ENCODE measurements at places on chromosomes 2 and 18.

- no peak for DNase-seq
These were observed 114.6 kb downstream of the DOCK10 start for GRCh38 chr2:224927646-224928173.

DNA sequence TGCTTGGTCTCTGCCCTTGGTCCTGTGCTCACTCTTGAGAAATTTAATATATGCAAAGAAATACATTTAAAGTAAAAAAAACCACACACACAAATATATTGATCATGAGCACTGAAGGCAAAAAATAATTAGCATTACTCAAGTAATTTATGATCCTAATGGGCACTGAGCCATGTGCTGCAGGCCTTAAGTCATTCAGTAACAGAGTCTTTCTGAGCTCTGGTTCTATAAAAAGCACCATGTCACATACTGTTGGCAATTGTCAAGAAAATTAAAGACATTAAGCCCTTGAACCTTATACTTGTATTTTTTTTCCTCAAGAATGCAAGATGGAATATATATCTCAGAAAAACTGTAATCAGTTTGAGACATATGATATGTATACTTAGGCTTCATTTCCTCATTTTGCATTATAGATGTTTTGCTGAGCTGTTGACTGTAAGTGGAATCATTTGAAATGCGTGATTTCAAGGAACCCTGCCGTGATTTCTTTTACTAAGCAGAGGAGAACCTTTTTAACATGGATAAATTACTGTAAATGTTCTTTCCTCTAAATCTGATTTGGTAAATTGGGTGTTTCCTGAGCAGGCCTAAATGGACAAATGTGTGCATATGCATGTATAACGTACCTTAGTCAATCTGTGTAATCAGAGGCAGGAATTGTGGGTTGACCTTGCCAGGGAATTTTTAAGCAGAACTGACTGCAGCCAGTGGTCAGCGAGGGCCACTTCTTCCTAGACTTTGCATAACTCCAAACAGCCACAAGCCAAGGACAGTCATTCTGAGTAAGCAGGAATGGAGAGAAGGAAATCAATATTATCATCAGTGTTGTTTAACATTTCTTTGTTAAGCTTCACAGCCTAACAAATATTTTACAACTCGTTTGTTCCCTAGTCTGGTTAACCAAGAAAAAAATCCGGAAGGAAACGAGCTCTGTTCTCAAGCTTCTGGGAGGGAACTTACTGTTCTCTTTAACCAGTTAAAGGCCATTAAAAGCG lies 191.5 kb upstream of the ATP5MC3 start:
- no peak for DNase-seq

- DNase-seq, result no peak
These were observed 113.4 kb downstream of the HDAC4 start for GRCh38 chr2:239287461-239287860.

- DNase-seq, result no peak
These were observed 179.2 kb upstream of the PXDN start for GRCh38 chr2:1923541-1923940.

- DNase-seq, result no peak
These were observed 548.5 kb upstream of the ID2 start for GRCh38 chr2:8133363-8133762.
